PC-9 (cell line): ENCODE measurements at places on chromosomes 2 and 18. TPM values are rescaled to one million over a fixed set of nuclear protein-coding genes. Genes with fewer than 3 reads are reported as not detected.

EGR4 gene
- total RNA-seq, result not detected in 2 replicates

CPO gene
- not detected in 2 replicates for total RNA-seq

DNA sequence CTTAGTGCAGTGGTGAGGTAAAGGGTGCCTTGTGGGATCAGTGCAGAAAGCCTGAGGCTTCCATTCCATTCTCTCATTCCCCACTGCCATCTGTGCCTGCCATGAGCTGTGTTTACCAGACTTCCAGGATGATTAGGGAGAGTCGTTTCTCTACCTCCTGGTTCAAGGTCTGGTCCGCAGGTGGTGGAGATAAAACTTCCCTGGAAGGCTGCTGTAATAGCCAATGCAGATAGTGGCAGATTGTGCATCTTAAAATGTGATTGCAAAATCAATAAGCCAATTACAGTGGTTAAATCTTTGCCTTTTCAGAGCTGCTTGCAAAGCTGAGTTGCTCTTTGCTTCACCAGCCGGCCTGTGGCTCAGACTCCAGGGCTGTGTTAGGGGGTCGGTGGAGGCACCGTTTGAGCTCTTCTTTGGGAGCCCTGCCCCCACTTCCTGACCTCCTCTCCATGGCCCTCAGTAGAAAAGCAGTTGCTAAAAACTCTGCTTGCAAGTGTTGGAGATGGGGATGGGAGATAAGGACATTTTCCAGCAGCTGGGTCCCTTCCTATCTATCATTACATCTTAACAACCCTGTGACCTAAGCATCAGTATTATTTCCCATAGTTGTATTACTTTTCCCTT lies 95.2 kb upstream of the HS6ST1 start:
- no peak for DNase-seq

CSRNP3 gene
- 0.41 and 0.85 TPM in 2 replicates for total RNA-seq

- no peak for DNase-seq
Measured at GRCh38 chr2:120298173-120298835, 45.7 kb downstream of the RALB start.

DNA sequence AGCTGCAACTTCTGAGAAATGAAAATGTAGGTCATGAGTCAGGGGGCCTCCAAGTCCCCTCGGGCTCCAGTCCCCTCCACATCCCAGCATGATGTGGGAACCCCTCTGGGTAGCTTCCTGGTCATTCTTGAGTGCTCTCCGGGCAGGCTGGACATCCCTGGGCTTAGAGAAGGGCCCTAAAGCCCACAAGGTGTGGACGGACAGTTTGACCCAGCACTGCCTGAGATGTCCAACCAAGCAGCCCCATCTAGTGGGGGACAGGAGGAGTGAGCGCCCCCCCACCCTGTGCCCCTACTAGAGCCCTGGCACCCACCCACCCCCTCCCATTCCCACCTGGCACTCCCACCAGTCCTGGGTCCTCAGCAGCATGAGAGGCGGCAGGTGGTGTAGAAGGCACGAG lies 46.0 kb downstream of the CYP27C1 start:
- peak; percentile 48 for DNase-seq

GRCh38 chr2:81007104-81007503 lies 702.6 kb upstream of the LRRTM1 start:
- no peak for DNase-seq

DNA sequence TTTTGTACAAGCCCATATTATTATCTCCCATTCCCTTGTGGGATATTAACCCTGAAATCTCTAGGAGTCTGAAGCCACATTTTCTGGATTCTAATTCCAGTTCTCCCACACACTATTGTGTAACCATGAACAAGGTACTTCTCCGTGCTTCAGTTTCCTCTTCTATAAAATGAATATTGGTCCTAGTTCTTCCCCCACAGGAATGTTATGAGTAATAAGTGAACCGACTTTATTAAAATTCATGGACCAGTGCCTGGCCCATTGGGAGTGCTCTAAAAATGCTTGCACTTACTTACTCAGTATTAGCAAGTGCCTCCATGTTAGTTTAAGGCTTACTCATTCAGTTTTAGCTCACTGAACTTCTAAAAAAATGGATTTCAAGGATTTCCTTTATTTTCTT lies 1.4 kb upstream of the ACMSD start:
- peak; percentile 42 for DNase-seq

DNA sequence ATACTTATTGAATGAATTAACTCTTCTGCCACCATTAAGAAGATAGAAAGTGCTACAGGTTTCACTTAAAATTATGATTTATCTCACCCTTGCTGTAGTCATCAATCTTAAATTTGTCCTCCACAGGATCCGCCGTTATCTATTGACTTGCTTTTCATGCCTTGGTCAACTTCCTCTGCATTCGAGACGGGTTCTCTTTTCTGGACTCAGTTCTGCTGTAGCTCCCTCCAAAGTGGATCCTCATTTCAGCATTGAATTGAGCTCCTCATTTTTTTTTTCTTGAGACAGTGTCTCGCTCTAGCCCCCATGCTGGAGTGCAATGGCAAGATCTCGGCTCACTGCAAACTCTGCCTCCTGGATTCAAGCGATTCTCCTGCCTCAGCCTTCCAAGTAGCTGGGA lies 27.6 kb downstream of the INPP5D start:
- no peak for DNase-seq

DNA sequence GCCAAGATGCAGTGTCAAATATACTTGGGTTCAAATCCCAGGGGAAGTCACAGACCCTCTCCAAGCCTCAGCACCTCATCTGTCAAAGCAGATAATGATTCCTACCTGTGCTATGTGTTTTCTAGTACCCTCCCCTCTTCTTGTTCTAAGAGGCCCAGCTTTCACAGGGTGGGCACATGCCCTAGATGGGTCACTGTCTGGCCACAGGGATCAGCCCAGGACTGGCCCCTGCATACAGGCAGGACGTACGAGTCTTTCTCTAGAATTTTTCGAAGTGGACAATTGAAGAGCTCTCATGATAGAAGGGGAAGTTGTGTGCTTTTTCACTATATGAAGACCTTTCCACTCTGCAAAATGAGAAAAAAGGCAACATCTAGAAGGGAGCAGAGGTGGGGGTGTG lies 22.2 kb downstream of the ARL4C start:
- DNase-seq, result no peak

DNA sequence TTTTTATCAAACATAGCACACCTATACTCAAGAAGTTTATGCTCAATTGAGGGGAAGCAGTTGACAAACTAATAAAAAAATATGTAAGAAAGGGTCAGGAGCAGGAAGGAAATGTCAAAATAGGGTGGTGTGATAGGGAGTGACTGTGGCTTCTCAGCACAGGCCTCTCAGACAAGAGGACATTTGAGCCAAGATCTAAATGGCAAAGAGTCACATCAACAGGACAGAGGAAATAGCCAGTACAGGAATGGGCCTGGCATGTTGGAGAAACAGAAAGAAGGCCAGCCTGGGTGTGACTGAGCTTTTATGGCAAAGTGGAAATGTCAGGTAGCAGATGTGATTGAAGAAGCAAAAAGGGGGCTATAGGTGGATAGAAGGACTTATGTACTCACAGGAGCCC lies 117.0 kb downstream of the CCDC148 start:
- DNase-seq, result no peak

DNA sequence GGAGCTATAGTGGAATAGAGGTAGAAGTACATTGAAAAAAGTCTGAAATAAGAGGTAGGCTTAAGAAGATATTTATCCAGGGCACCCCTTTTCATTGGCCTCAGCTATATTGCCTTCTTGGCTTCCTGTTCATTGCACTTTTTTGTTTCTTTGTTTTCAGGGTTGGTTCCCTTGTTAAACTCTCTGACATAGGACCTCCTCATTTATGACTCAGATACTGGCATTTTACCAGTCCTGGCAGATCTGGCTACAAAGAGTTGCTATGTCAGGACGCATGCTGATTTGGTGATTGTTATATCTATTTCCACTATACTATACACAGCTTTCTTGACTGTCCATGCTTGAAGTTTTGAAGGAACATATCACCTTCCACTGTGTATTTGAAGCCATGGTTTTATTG lies 60.0 kb downstream of the GCA start:
- no peak for DNase-seq

DNA sequence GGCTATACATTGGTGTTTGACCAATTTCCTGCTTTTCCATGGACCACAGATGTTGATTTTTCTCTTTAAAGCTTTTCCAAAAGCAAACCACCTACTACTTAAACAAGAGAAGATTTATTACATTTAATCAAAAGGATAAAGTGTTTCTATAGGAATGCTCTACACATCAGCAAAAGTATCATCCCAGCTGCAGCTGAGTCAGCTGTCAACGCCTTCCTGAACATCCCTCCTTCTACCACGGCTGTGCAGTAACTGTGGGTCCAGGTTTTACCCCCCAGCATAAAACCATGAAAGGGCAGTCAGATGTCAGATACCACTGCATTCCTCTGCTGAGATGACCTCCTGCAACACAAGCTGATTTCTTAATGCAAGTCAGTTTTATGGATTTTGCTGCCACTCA lies 524.5 kb upstream of the MEX3C start:
- peak; percentile 25 for DNase-seq

DNA sequence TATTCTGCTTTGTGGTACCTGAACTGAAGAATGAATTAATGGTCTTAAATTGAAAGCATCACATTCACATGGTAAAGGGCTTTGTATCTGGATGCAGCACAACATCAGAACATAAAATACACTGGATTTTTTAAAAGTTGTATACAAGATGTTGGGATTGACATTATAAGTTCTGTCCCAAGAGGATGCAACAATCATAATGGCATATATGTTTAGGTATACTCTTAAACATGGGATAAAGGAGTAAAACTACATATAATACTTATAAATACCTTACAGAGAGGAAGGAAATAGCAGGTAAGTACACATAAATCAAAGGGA lies 171.9 kb downstream of the THADA start:
- DNase-seq, result no peak

CKAP2L gene
- 17.7 and 28.7 TPM in 2 replicates for total RNA-seq

DNA sequence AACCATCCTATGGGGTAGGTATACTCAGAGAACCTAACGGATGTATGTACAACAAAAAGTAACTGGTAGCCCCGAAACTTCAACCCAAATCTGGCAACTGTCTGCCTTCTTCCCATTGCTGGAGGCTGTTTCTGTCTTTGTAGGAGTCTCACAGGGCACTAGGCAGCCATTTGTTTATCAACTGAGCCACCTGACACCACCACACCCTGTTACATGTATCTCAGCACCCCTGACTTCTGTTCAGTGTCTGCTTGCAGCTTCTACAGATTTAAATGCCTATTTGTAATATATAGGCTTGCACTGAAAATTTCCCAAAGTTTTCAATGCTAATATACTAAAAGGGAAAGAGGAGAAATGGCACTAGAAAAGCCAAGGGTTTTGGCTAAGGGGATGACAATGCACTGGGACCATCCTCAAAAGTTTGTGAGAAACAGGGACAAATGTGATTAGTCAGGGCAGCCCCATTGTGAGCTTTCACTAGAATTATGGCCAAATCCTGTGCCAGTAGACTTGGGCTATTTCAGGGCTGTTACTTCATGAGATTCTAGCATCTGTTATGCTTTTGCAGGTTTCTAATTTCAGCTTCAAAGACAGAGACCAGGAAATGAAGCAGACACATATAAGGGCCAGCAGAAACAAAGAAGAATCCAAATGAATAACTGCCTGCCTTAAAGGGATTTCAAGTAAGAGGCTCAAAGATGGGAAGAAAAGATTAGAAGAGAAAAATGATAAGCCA lies 103.3 kb downstream of the MYO5B start:
- DNase-seq, result no peak

SERPINB13 gene
- total RNA-seq, result not detected in 2 replicates

DNA sequence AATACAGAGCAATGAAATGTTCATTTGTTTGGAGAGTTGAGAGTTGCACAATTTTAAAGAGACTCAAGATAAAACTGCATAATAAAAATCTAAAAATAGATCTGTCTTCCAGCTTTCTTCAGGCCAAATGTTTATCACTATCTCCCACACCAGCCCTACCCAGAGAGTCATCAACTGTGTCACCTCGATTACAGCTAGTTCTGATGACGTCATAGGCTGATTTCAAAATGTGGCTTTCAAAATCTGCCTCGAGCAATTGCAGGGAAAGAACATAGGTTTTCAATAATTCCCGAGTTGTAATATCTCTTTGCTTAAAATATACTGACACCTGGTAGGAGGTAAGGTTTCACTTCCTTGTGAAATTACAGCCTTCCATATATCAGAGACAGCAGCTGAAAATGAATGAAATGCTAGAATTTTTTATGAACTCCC lies 677.6 kb upstream of the ID2 start:
- DNase-seq, result no peak
